Heart right ventricle (tissue), 16 donors: ENCODE measurements at places on chromosomes 4 and X. TPM values are rescaled to one million over a fixed set of nuclear protein-coding genes. Genes with fewer than 3 reads are reported as not detected.

The IL13RA2 gene
- total RNA-seq: not detected

DNA sequence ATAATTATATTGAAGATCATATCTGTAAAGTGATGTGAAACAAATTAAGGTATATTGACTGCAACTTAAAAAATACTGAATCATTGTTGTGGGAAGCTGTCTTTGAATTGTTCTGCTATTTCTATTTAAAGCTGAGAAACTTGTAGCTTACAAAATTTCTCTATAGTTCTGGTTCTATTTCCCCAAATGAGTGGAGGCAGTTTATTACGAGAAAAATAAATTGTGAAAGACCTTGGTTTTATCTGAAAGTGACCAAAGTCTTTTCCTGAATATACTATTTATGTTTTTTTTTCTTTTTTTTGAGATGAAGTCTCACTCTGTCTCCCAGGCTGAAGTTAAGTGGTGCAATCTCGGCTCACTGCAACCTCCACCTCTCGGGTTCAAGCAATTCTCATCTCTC, 165.4 kb downstream of the SH3BGRL start:
- H3K36me3 ChIP-seq: no peaks in the 10 kb centered on the region
- H3K27ac ChIP-seq: no peak overlapping the region
- no peak overlapping the region for H3K4me3 ChIP-seq
- DNase-seq: no peak
- H3K4me1 ChIP-seq: no peaks in the 10 kb centered on the region

DNA sequence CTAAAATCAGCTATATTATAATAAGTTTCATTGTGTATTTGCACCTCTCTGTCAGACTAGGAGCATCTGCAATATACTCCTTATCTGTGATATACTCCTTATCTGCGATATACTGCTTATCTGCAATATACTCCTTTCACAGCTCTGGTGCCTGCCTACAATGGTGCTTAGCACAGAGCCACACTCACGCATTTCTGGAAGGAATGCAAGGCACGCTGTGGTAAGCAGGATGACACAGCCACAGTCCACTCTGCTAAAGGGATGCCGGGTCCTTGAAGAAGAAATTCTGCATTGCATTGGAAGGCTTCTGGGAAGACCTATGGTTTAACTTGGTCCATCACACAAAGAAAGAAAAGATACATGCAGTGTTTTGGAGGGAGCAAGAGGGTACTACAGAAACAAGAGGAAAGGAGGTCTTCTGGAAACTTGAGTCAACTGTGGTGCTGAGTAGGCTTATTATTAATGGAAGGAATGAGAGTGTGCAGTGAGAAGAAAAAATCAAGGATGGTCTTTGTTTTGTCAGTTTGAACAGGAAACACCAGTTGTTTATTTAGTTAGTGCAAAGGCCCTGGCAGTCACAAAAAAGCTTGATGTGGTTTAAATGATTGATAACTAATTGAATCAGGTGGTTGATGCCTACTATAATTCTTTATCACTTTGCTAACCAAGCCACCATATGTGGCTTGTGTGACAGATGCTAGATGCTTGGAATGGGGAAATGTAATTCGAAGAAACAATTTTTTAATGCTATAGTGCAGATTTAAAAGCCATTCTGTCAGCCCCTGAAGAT, 342.3 kb downstream of the GRXCR1 start:
- no peak overlapping the region for H3K27ac ChIP-seq
- no peaks in the 10 kb centered on the region for H3K36me3 ChIP-seq
- no peak overlapping the region for H3K4me3 ChIP-seq
- no peaks in the 10 kb centered on the region for H3K27me3 ChIP-seq

The CLNK gene
- not detected for total RNA-seq

DNA sequence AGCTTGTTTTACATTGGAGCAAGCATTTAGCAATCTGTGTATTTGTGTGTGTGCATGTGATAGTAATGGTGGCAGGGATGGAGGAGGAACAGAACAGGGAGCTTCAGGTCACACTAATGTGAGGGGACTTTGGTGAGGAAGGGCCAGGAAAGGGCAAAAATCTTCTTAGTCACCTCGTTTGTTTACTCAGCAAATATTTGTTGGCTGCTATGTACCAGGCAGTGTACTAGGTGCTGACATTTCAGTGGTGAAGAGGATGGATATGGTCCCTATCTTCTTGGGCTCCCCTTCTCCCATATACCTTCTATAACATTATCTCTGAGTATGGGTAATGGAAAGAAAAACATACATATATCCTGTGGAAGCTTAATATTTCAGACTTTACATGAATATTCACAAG, 48.5 kb upstream of the HDAC8 start:
- H3K27me3 ChIP-seq: no peaks in the 10 kb centered on the region
- DNase-seq: no peak
- peak overlapping the region; percentile 53 for H3K27ac ChIP-seq
- H3K4me1 ChIP-seq: no peaks in the 10 kb centered on the region
- H3K36me3 ChIP-seq: no peaks in the 10 kb centered on the region
- H3K4me3 ChIP-seq: no peak overlapping the region

The RTL5 gene
- total RNA-seq: 2.6 TPM

- H3K4me1 ChIP-seq: no peaks in the 10 kb centered on the region
- no peak for DNase-seq
- H3K4me3 ChIP-seq: no peak overlapping the region
- no peaks in the 10 kb centered on the region for H3K27me3 ChIP-seq
Observed at GRCh38 chr4:137278431-137278830, 253.9 kb downstream of the PCDH18 start.

DNA sequence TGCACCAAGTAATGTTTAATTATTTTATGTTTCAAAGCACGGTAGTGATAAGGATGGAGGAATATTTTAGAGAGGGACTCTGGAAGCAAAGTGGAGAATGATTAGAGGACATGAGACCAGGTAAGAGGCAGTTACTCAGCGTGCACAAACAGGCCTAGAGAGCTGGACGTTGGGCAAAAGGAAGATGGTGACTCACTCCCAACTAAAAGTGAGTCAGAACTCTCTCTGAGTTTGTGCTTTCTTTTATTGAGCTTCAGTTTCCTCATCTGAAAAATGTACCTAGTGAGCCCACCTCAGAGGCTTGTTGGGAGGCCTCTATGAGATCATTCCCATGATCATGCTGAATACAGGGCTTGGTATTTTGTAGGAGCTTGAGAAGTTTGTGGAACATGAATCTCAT, 1.6 kb upstream of the ZC4H2 start:
- no peaks in the 10 kb centered on the region for H3K36me3 ChIP-seq
- no peak overlapping the region for H3K4me3 ChIP-seq
- no peaks in the 10 kb centered on the region for H3K4me1 ChIP-seq
- DNase-seq: no peak
- H3K27ac ChIP-seq: no peak overlapping the region

DNA sequence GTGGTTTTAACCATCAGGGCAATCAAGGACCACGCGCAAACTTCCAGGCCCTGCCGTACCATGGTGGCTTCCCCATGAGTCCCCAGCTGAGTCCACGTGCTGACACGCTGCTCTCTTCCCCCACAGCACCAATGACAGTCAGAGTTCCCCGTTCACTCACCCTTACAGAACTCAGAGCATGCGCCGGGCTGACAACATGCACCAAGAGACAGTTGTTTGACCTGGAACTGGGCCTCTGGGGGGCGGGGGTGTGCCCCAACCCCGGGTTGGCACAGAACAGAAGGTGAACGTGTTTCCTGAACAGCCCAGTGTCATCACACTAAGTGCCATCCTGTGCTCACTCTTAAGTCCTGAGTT, 29.4 kb downstream of the IRF2 start:
- H3K4me3 ChIP-seq: no peak overlapping the region
- H3K27me3 ChIP-seq: no peaks in the 10 kb centered on the region
- no peak overlapping the region for H3K27ac ChIP-seq

DNA sequence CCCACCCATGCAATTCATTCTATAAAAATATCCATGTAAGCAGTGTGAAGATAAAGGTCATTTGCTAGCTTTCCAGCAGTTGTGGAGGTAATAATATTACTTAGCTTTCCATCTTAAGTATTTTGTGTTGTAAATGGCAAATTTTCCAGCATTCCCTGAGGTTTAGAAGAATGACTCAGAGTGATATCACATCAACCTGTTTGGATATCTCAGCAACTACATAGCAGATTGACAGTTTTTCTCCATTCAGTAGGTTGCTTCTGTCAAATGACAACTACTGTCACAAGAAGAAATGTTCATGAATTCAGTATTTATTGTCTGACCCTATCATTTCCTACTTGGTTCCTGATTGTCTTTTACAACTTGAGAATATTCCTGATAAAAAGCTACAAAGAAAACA, 434.9 kb upstream of the GALNTL6 start:
- no peak overlapping the region for H3K4me3 ChIP-seq
- H3K4me1 ChIP-seq: no peaks in the 10 kb centered on the region
- H3K27ac ChIP-seq: no peak overlapping the region
- DNase-seq: no peak
- H3K36me3 ChIP-seq: no peaks in the 10 kb centered on the region

GRCh38 chr4:21512353-21512752, 436.2 kb downstream of the KCNIP4 start:
- no peak for DNase-seq
- H3K4me3 ChIP-seq: no peak overlapping the region
- no peaks in the 10 kb centered on the region for H3K27me3 ChIP-seq
- no peak overlapping the region for H3K27ac ChIP-seq
- no peaks in the 10 kb centered on the region for H3K4me1 ChIP-seq

GRCh38 chr4:158157412-158157811, 15.4 kb downstream of the GASK1B start:
- DNase-seq: no peak
- H3K27ac ChIP-seq: peak overlapping the region; percentile 95
- peaks cover 36% of the 10 kb centered on the region for H3K36me3 ChIP-seq
- H3K27me3 ChIP-seq: no peaks in the 10 kb centered on the region

- no peak overlapping the region for H3K4me3 ChIP-seq
- peaks cover 3% of the 10 kb centered on the region for H3K4me1 ChIP-seq
- DNase-seq: no peak
- H3K27me3 ChIP-seq: no peaks in the 10 kb centered on the region
Observed at GRCh38 chr4:176635372-176636261, 157.1 kb downstream of the VEGFC start.

- H3K4me3 ChIP-seq: no peak overlapping the region
- H3K36me3 ChIP-seq: no peaks in the 10 kb centered on the region
- no peak for DNase-seq
- H3K27ac ChIP-seq: no peak overlapping the region
Observed at GRCh38 chr4:28774344-28774743, 1913.7 kb downstream of the STIM2 start.

DNA sequence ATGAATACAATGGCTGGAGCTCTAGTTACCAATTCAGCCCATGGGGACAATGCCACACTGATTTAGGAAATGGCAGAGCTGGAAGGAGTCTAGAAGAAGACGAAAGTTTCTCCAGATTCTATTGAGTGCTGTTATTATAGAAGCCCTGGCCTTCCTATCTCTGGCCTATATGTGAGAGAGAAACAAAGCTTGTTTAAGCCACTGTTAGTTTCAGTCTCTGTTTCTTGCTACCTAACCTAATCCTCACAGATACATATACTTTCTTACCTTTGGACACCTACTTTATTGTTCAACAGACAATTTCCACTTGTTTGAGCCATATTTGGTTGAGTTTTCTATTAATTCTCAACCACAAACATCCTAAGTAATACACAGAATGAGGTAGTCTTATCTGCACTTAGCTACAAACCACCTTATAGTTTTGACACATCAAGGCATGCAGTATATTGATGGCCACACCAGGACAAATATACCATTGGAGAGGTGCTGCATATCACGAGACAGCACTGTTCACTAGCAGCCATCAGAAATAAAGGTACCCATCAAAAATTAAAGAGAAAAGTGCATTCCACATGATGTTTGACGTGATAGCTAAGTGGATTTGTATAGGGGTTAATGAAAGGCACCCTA, 190.2 kb downstream of the SMIM20 start:
- no peaks in the 10 kb centered on the region for H3K36me3 ChIP-seq
- H3K4me1 ChIP-seq: no peaks in the 10 kb centered on the region
- no peaks in the 10 kb centered on the region for H3K27me3 ChIP-seq
- DNase-seq: no peak
- H3K27ac ChIP-seq: no peak overlapping the region
- H3K4me3 ChIP-seq: no peak overlapping the region

GRCh38 chr4:4233610-4234009, 6.9 kb upstream of the OTOP1 start:
- no peak for DNase-seq
- peaks cover 4% of the 10 kb centered on the region for H3K27me3 ChIP-seq
- H3K27ac ChIP-seq: no peak overlapping the region
- no peaks in the 10 kb centered on the region for H3K4me1 ChIP-seq

- DNase-seq: no peak
- H3K27ac ChIP-seq: no peak overlapping the region
- H3K27me3 ChIP-seq: no peaks in the 10 kb centered on the region
- H3K4me1 ChIP-seq: no peaks in the 10 kb centered on the region
- no peak overlapping the region for H3K4me3 ChIP-seq
Observed at GRCh38 chr4:44583393-44583792, 68.0 kb downstream of the YIPF7 start.

GRCh38 chr4:86565651-86566050, 28.5 kb upstream of the PTPN13 start:
- H3K4me1 ChIP-seq: no peaks in the 10 kb centered on the region
- H3K36me3 ChIP-seq: no peaks in the 10 kb centered on the region
- no peak overlapping the region for H3K4me3 ChIP-seq
- DNase-seq: no peak
- H3K27ac ChIP-seq: no peak overlapping the region
- peaks cover 4% of the 10 kb centered on the region for H3K27me3 ChIP-seq

The HHIP gene
- not detected for total RNA-seq

- H3K27ac ChIP-seq: no peak overlapping the region
- no peaks in the 10 kb centered on the region for H3K27me3 ChIP-seq
- H3K4me1 ChIP-seq: no peaks in the 10 kb centered on the region
- DNase-seq: no peak
- no peak overlapping the region for H3K4me3 ChIP-seq
- H3K36me3 ChIP-seq: no peaks in the 10 kb centered on the region
Observed at GRCh38 chr4:23763559-23763958, 126.3 kb downstream of the PPARGC1A start.

DNA sequence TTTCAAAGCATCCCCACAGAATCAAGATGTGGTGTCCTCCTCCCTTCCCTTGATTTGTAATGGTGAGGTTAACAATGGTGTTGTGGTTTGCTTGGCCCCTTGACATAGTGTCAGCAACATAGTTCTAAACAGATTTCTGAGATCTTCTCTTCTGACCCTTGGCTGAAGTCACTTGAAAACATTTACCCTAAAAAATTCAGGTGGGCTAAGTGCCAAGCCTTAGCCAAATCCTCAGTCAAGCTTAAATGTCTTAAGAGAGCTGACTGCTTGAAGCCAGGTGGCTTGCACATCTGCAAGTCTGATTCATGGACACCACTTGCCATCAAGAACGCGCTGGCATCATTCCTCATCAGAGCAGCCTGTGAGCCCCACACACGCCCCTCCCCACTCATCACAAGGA, 173.2 kb downstream of the MGST2 start:
- H3K27me3 ChIP-seq: no peaks in the 10 kb centered on the region
- no peak overlapping the region for H3K4me3 ChIP-seq
- H3K27ac ChIP-seq: no peak overlapping the region
- no peak for DNase-seq

GRCh38 chrX:148422526-148422925, 77.9 kb upstream of the AFF2 start:
- H3K27ac ChIP-seq: no peak overlapping the region
- H3K27me3 ChIP-seq: no peaks in the 10 kb centered on the region
- no peak overlapping the region for H3K4me3 ChIP-seq
- no peak for DNase-seq
